Activated CD8-positive, alpha-beta memory T cell treated with anti-CD3 and anti-CD28 coated beads for 1 hour (primary cell): ENCODE measurements at places on chromosomes 7 and 10.

DNA sequence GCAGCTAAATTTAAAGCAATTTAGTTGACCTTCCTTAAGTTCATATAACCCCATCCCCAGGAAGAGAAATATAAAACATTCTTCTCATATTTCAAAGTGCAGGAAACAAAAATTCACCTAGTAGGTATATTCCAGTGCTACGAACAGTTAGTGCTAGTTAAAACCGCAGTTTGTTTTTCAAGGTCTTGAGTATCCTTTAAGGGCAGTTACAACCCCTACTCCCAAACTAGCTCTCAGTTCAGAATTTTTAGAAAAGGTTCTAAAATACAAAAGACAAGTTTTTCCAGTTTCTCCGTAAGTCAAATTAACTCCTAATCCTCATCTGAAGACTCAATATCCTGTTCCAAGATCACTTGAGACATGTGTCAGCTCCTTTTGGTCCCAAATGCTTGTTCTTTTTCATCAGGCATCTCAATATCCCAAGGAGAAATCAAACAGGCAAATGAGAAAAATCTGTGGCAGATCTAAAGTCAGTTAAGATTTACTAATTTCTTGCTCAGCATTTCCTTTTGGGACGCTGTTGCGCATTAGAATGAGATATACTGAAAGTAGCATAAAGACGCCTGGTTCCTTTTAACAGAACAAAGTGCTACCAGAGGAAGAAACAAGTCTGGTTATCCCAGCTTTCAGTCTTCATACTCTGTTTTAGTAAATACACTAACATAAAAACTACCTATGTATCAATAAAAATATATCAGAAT, 51.8 kb downstream of the ARHGAP12 start:
- no peak for DNase-seq

GRCh38 chr7:80312139-80312661, 177.6 kb downstream of the GNAI1 start:
- DNase-seq, result no peak

GRCh38 chr10:108385963-108386362, 1221.5 kb upstream of the SORCS1 start:
- DNase-seq, result no peak

GRCh38 chr10:75712242-75712880, 280.9 kb downstream of the LRMDA start:
- no peak for DNase-seq

- DNase-seq, result no peak
Observed at GRCh38 chr7:100598425-100598824, 3.7 kb upstream of the PCOLCE start.

DNA sequence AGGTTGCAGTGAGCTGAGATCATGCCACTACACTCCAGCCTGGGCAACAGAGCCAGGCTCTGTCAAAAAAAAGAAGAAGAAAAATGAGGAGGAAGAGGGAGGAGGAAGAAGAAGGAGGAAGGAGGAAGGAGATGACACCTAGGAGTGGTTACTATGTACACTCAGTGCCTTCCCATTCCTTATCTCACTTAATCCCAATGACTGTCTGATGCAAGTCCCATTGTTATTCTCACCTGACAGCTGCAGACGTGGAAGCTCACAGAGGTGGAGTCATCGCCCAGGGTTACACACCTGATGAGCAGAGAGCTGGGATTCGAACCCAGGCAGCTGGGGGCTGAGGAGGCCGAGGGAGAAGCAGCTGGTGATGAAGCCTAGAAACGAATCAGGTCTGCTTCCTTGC, 258.8 kb downstream of the SNX10 start:
- no peak for DNase-seq

GRCh38 chr10:120516426-120516825, 59.4 kb downstream of the PLPP4 start:
- DNase-seq, result no peak
